ENCODE measurements at places on chromosomes 2 and 18.

GRCh38 chr2:109180786-109181185 is 51.8 kb downstream of the SH3RF3 start:
- H3K27me3 ChIP-seq = no peaks in the 10 kb centered on the region
- no peak overlapping the region for H3K27ac ChIP-seq
- DNase-seq = no peak
- no peak overlapping the region for H3K4me3 ChIP-seq
- H3K4me1 ChIP-seq = peaks cover 6% of the 10 kb centered on the region

GRCh38 chr2:2992634-2993033 is 385.0 kb downstream of the EIPR1 start:
- H3K27ac ChIP-seq = no peak overlapping the region
- DNase-seq = no peak
- H3K4me3 ChIP-seq = no peak overlapping the region
- peaks cover 5% of the 10 kb centered on the region for H3K36me3 ChIP-seq
- H3K27me3 ChIP-seq = peaks cover 24% of the 10 kb centered on the region

GRCh38 chr2:171590116-171590515 is 67.8 kb downstream of the CYBRD1 start:
- H3K27me3 ChIP-seq = no peaks in the 10 kb centered on the region
- no peak for DNase-seq
- no peaks in the 10 kb centered on the region for H3K4me1 ChIP-seq
- H3K36me3 ChIP-seq = no peaks in the 10 kb centered on the region
- H3K4me3 ChIP-seq = no peak overlapping the region

- H3K4me3 ChIP-seq = no peak overlapping the region
- no peaks in the 10 kb centered on the region for H3K4me1 ChIP-seq
- H3K27me3 ChIP-seq = peaks cover 13% of the 10 kb centered on the region
Measured at GRCh38 chr18:5582076-5582475, 38.3 kb upstream of the EPB41L3 start.

DNA sequence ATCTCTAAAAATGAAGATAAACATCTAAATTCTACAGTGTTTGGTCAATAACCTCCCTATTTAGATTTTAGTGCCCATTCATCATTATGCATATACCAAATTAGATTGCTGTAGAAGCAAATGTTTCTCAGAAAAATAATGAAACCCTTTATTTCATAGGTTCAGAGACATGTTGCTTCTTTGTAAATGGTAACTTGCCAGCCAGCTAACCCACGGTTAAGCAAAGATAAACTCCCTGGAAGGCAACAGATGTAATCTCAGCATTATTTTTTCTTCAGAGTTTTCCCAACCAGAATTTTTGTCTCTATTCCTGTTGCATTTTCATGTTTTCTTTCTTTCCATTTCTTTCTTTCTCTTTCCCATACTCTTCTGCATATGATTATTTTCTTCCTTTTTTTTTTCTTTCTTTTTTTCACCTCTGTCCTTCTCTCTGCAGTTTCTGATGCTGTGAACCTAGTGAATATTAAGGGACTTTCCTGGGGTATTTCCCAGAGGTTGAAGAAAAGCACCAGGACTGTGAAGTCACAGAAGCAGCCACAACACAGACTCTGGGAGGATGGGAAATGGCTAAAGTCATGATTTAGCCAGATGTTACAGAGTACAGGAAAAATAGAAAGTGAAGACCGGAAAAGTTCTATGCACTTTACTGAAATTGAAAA is 50.0 kb upstream of the DSG1 start:
- no peak for DNase-seq
- no peaks in the 10 kb centered on the region for H3K4me1 ChIP-seq
- H3K27ac ChIP-seq = no peak overlapping the region
- no peaks in the 10 kb centered on the region for H3K27me3 ChIP-seq
- H3K36me3 ChIP-seq = no peaks in the 10 kb centered on the region
- no peak overlapping the region for H3K4me3 ChIP-seq

DNA sequence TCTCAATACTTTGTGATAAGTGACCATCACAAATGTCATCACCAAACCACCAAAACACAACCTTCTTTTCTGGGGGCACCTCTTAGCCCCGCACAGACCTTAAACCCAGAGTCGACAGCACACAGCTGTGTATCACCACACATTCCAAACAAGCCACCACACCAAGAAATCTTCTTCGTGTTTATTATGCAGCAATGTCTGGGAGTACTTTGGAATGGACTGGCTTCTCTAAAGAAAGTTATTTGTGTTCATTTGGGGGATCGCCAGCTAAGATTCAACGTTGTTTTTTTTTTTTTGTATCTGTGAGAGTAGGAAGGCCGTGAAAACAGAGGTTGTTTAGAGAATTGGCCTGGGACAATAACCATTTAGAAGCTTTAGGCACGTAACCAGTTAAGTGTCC is 1.1 kb upstream of the MTA3 start:
- peaks cover 6% of the 10 kb centered on the region for H3K36me3 ChIP-seq
- no peak for DNase-seq

GRCh38 chr2:129754421-129754820 is 225.0 kb upstream of the RAB6C start:
- H3K36me3 ChIP-seq = no peaks in the 10 kb centered on the region
- no peaks in the 10 kb centered on the region for H3K4me1 ChIP-seq
- H3K27me3 ChIP-seq = peaks cover 10% of the 10 kb centered on the region
- H3K27ac ChIP-seq = no peak overlapping the region
- H3K4me3 ChIP-seq = no peak overlapping the region

DNA sequence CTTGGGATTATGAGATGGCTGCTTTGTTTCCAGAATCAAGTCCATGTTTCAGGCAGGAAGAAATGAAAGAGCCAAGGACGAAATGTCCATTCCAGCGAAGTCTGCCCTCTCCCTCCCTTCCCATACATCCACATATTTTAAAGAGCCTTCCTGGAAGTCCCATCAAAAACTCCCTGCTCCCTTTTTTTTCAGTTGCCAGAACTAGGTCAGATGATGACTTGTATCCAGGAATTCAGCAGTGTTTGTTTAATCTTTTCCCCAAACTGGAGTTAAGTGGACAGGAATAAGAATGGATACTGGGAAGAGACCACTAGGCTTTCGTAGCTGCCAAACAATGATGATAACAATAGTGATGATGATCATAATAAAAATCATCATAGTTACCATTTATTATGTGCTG is 198.7 kb downstream of the MEIS1 start:
- H3K27me3 ChIP-seq = peaks cover 12% of the 10 kb centered on the region
- no peak overlapping the region for H3K4me3 ChIP-seq
- peaks cover 2% of the 10 kb centered on the region for H3K36me3 ChIP-seq
- DNase-seq = no peak

DNA sequence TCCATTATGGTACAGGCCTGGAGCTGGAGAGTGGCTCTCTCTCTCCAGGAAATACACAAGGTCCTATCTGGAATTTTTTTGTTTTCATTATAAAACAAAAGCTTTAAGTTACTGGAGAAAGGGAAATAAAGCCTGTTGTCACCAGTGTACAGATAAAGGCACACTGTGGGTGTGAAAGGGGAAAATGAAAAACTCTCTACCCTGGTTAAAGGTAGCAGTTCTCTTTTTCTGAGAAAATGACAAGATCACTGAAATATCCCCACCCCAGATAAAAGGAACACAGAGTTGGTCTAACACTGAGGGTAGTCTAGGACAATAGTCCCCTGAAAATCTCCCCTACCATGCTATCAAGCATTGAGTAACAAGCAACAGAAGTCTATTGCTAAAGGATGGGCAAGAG is 438.7 kb downstream of the MBD2 start:
- no peak overlapping the region for H3K4me3 ChIP-seq
- no peak overlapping the region for H3K27ac ChIP-seq
- H3K4me1 ChIP-seq = no peaks in the 10 kb centered on the region
- H3K27me3 ChIP-seq = no peaks in the 10 kb centered on the region
- no peaks in the 10 kb centered on the region for H3K36me3 ChIP-seq

DNA sequence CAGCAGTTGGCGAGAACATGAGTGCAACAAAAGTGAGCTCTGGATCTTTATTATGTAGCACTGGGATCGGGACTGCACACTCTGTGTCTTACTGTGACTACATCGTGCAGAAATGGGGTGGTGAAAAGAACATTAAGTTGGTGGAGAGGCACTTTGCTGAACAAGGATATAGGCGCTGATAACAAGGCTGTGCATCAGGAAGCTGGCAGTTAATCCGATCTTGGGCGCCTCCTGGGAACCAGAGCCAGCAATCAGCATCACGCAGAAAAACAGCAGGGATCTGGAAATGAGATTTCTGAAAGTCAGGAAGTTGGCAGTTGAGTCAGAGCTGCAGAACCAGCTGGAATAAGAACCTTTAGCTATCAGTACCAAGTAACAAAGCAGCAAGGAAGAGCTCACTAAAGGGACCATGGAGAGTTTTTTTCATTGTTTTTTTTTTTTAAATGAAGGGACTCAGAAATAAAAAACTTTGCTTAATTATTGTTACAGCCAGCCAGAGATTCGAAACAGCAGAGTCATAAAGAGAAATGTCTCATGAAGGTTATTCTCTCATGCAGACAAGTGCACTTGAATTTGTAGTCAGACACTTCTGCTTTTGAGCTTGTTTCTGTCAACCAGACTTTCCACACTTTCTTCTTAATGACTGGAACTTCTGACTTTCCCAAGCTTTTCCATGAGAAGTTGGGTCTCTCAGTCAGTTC is 22.8 kb upstream of the MYO3B start:
- no peak for DNase-seq
- H3K4me3 ChIP-seq = no peak overlapping the region
- H3K4me1 ChIP-seq = no peaks in the 10 kb centered on the region
- H3K27ac ChIP-seq = no peak overlapping the region
- H3K27me3 ChIP-seq = no peaks in the 10 kb centered on the region

DNA sequence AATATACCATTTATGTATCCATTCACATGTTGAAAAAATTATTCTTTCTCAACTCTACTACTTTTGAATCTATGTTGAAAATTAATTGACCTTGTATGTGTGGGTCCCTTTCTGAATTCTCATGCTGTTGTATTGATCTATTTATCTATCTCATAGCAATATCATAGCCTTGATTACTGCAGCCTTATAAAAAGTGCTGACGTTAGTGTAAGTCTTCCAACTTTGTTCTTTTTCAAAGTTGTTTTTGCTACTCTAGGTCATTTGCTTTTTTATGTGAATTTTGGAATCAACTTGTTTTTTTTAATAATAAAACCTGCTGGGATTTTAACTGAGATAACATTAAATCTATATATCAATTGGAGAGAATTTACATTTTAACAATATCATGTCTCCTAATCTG is 52.2 kb upstream of the PAX3 start:
- H3K4me1 ChIP-seq = no peaks in the 10 kb centered on the region
- H3K4me3 ChIP-seq = no peak overlapping the region
- DNase-seq = no peak
- H3K36me3 ChIP-seq = no peaks in the 10 kb centered on the region
- no peak overlapping the region for H3K27ac ChIP-seq

DNA sequence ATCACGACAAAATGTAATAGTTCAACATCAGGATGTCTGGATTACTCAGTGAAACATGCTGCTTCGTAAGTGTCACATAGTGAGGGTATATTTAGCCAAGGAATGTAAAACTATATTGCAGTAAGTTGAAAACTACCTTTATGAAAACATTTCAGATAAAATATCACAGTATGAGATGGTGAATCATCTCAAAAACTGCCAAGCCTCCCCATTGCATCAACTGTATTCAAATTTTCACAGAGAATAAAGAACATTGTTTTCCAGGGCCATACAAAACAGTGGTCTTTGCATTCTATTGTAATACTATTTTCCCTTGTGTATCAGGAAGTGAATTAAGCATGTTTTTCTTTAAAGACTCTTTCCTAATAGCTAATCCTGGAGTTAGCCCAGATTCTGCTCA is 47.6 kb upstream of the MSTN start:
- no peaks in the 10 kb centered on the region for H3K4me1 ChIP-seq
- no peaks in the 10 kb centered on the region for H3K36me3 ChIP-seq
- no peaks in the 10 kb centered on the region for H3K27me3 ChIP-seq
- DNase-seq = no peak

GRCh38 chr2:96265349-96265839 is 403 bp downstream of the TMEM127 start:
- no peak for DNase-seq
- peak overlapping the region; percentile 100 for H3K4me3 ChIP-seq
- peaks cover 34% of the 10 kb centered on the region for H3K4me1 ChIP-seq
- peak overlapping the region; percentile 56 for H3K27ac ChIP-seq
- H3K27me3 ChIP-seq = no peaks in the 10 kb centered on the region

- peaks cover 26% of the 10 kb centered on the region for H3K4me1 ChIP-seq
- no peak overlapping the region for H3K4me3 ChIP-seq
- no peak for DNase-seq
- H3K27ac ChIP-seq = no peak overlapping the region
- H3K36me3 ChIP-seq = peaks cover 4% of the 10 kb centered on the region
Measured at GRCh38 chr2:236968101-236968879, 117.4 kb upstream of the COPS8 start.

GRCh38 chr2:138867341-138867740 is 87.2 kb upstream of the NXPH2 start:
- no peaks in the 10 kb centered on the region for H3K36me3 ChIP-seq
- H3K4me1 ChIP-seq = no peaks in the 10 kb centered on the region
- no peaks in the 10 kb centered on the region for H3K27me3 ChIP-seq
- DNase-seq = no peak
- H3K27ac ChIP-seq = no peak overlapping the region

- DNase-seq = no peak
- H3K4me3 ChIP-seq = no peak overlapping the region
- peaks cover 79% of the 10 kb centered on the region for H3K27me3 ChIP-seq
Measured at GRCh38 chr2:46306988-46307655, 9.9 kb downstream of the EPAS1 start.

DNA sequence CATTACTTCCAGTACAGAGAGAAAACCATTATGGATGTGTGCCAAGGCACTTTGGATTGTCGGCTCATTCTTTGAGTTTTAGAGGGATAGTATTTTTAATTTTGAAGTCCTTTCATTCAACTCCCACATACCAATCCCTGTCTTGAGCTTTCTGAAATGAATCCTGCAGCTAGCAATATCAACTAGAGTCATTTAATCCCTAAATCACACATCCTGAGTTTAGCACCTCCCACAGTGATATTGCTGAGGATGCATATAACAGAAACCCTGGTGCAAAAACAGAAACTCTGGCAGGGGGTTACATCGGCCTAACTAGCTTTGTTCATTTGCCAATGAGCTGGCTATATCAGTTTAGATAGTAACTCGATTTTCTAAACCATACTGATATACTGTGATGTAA is 427.3 kb downstream of the LRP1B start:
- no peak overlapping the region for H3K27ac ChIP-seq
- no peaks in the 10 kb centered on the region for H3K4me1 ChIP-seq
- DNase-seq = no peak
- no peak overlapping the region for H3K4me3 ChIP-seq
- H3K36me3 ChIP-seq = no peaks in the 10 kb centered on the region

All from activated naive CD8-positive, alpha-beta T cell treated with anti-CD3 and anti-CD28 coated beads for 36 hours (primary cell).